ENCODE measurements at places on chromosomes 3 and 15. TPM values are rescaled to one million over a fixed set of nuclear protein-coding genes. Genes with fewer than 3 reads are reported as not detected.

DNA sequence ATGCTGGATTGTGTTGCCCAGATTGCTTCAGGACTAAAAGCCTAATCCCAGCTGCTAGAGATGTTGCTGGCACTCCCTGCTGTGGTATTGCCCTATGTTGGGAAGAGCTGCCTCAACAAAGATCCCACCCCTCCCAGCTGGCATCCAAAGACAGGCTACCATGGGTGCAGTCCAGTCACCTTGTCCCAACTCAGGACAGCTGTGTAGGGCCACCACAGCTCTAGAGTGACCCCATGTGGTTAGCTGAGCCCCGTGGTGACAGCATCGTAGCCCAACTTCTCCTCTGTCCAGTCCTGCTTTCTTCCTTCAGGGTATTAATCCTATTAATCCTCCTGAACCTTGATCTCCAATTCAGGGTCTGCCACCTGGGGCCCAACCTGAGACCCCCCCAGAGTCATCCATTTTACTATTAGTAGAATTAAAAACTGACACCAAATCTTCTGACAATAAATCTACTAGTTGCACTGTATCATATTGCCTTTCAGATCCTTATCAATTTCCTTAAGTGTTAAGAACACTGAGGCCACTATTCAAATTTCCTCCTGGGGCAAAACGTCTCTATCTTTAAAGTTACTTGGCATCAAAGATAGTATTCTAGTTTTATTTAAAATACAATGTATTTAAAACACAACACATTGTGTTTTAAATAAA lies 83.5 kb downstream of the AQP9 start:
- H3K4me1 ChIP-seq = no peaks in the 10 kb centered on the region
- H3K27me3 ChIP-seq = no peaks in the 10 kb centered on the region
- DNase-seq = peak; percentile 80

GRCh38 chr3:10377148-10377725 lies 56.3 kb upstream of the SEC13 start:
- no peak overlapping the region for H3K4me3 ChIP-seq
- DNase-seq = no peak
- no peaks in the 10 kb centered on the region for H3K4me1 ChIP-seq
- H3K27me3 ChIP-seq = peaks cover 82% of the 10 kb centered on the region

- peaks cover 48% of the 10 kb centered on the region for H3K36me3 ChIP-seq
- peaks cover 27% of the 10 kb centered on the region for H3K4me1 ChIP-seq
- H3K4me3 ChIP-seq = peak overlapping the region; percentile 87
Observed at GRCh38 chr3:9730657-9731205, 804 bp upstream of the BRPF1 start.

Gene CPB1
- not detected for total RNA-seq

Gene SH2D7
- total RNA-seq = not detected

DNA sequence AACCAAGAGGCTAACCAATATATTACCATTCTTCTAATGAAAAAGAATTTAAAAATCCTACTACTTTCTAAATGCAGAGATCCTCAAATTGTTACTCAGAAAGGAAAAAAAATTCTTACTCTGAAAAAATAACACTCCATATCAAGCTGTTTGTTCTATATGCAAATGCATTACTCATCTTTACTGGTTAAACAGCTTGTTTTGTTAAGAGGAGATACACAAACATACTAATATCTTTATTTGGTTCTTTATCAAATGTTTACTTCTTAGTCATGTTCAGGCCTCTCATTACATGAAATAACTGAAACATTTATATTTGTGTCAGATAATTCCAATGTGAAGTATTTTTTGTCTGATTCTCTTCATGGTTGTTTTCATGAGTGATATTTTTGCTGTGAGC lies 146.8 kb downstream of the PCCB start:
- H3K4me3 ChIP-seq = no peak overlapping the region
- no peak for DNase-seq
- H3K36me3 ChIP-seq = no peaks in the 10 kb centered on the region
- H3K4me1 ChIP-seq = no peaks in the 10 kb centered on the region

- DNase-seq = no peak
- no peak overlapping the region for H3K27ac ChIP-seq
- no peak overlapping the region for H3K4me3 ChIP-seq
- H3K36me3 ChIP-seq = no peaks in the 10 kb centered on the region
Observed at GRCh38 chr15:72889545-72889944, 106.0 kb upstream of the ADPGK start.

Gene AGBL1
- total RNA-seq = not detected

DNA sequence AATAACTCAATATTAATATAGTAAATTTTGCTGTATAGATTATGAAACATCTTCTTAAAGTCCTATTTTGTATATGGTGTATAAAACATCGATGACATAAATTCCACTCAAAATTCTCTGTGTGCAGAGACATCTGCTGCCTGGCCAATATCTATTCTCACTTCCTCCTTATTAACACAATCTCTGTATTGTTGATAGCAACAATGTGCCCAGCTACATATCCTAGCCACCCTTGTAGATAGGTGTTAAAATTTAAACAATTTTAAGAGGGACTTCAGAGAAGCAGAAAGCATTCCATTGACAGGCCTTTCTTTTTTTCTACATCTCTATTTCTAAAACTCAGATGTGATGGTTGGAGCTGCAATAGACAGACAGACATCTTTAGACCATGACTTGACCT lies 72.3 kb downstream of the FGF12 start:
- H3K4me1 ChIP-seq = no peaks in the 10 kb centered on the region
- DNase-seq = no peak
- H3K27me3 ChIP-seq = no peaks in the 10 kb centered on the region
- H3K36me3 ChIP-seq = no peaks in the 10 kb centered on the region
- no peak overlapping the region for H3K4me3 ChIP-seq
- no peak overlapping the region for H3K27ac ChIP-seq

GRCh38 chr15:57343498-57343897 lies 32.8 kb upstream of the CGNL1 start:
- no peaks in the 10 kb centered on the region for H3K27me3 ChIP-seq
- peaks cover 5% of the 10 kb centered on the region for H3K36me3 ChIP-seq
- DNase-seq = no peak
- H3K27ac ChIP-seq = no peak overlapping the region
- peaks cover 12% of the 10 kb centered on the region for H3K4me1 ChIP-seq
- H3K4me3 ChIP-seq = no peak overlapping the region

DNA sequence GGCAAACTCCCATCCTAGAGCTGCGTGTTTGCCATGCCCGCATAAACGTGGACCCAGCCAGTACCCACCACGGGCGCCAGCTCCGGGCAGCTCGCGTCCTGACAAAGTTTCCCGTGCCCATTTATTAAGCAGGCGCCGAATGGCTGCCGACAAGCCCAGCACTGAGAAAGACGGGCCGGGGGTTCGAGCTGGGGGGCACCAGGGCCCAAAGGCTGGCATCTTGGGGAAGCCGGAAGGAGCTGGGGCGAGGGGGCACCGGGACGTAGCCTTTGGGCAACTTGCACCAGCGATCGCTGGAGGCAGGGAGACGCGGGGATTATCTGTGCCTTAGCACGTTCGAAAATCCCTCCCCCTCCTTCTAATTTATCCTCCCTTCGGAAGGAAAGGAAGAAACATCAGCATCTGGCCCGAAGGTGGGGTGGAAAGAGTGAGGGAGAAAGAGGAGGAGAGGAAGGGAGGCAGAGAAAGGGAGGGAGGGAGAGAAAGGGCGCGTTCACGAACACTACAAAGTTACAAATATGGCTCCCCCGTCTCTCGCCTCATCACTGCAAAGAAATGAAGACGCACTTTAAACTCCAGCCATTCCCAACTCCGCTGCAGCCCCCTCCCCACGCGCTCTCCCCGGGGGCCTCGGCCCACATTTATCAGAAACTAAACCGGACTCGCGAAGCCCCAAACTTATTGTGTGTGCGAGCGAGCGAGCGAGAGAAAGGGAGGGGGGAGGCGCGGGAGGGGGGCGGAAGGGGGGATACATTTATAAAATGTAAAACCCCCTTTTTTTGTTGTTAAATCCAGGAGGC lies 1.0 kb downstream of the ANP32A start:
- peaks cover 73% of the 10 kb centered on the region for H3K36me3 ChIP-seq
- peak overlapping the region; percentile 96 for H3K4me3 ChIP-seq
- peak overlapping the region; percentile 88 for H3K27ac ChIP-seq
- H3K27me3 ChIP-seq = no peaks in the 10 kb centered on the region
- DNase-seq = peak; percentile 45

GRCh38 chr3:183447206-183448001 lies 19.0 kb upstream of the MCF2L2 start:
- H3K27me3 ChIP-seq = peaks cover 8% of the 10 kb centered on the region
- DNase-seq = peak; percentile 96
- peak overlapping the region; percentile 66 for H3K27ac ChIP-seq
- H3K4me3 ChIP-seq = peak overlapping the region; percentile 96
- H3K4me1 ChIP-seq = peaks cover 15% of the 10 kb centered on the region
- H3K36me3 ChIP-seq = peaks cover 17% of the 10 kb centered on the region

DNA sequence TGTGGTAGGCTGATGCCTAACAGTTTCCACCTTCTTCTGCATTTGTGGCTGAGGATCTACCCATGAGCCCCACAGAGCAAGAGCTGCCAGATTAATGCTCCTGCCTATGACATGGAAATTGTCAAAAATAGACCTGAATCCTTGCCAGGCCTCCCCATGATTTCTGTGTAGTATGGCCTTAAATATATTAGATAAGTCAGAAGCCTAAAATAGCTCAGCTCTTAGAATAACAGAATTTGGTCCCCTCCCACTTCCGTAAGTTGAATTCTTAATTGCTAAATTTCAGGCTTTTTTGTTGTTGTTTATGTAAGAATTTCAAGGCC lies 129.0 kb downstream of the SERPINI1 start:
- no peak for DNase-seq
- H3K27me3 ChIP-seq = no peaks in the 10 kb centered on the region
- no peaks in the 10 kb centered on the region for H3K36me3 ChIP-seq
- H3K4me3 ChIP-seq = no peak overlapping the region

Gene FSTL1
- 18.5 TPM for total RNA-seq

- H3K36me3 ChIP-seq = no peaks in the 10 kb centered on the region
- no peaks in the 10 kb centered on the region for H3K27me3 ChIP-seq
- H3K4me1 ChIP-seq = no peaks in the 10 kb centered on the region
- no peak overlapping the region for H3K4me3 ChIP-seq
- DNase-seq = no peak
Observed at GRCh38 chr3:34237946-34238345, 439.5 kb downstream of the PDCD6IP start.

Gene PPP1R14D
- 0.51 TPM for total RNA-seq

Gene TTLL13
- total RNA-seq = 0.29 TPM

Gene HYPK
- total RNA-seq = 17.4 TPM

Gene SST
- total RNA-seq = not detected

Gene GOLGA6L6
- not detected for total RNA-seq

DNA sequence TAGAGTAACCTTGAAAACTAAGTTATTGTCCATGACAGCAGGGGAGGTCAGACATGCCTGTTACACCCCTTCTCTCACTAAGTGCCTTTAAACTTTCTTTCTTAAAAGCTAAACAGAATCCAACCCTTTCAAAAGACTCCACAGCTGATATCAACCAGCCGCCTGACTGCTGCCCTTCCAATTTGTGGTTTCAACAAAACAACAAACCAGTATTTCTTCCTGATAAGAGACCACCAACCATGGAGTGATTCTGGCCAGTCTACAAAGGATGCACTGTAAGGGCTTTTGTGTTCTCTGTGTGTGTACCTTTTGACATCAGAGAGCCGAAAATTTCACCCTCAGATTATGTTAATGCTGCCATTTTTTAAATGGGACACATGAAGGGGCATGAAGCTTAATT lies 1204.2 kb downstream of the ROBO2 start:
- no peaks in the 10 kb centered on the region for H3K4me1 ChIP-seq
- no peaks in the 10 kb centered on the region for H3K27me3 ChIP-seq
- H3K4me3 ChIP-seq = no peak overlapping the region
- H3K27ac ChIP-seq = no peak overlapping the region
- H3K36me3 ChIP-seq = no peaks in the 10 kb centered on the region
- no peak for DNase-seq

Gene CDC25A
- 15.2 TPM for total RNA-seq

DNA sequence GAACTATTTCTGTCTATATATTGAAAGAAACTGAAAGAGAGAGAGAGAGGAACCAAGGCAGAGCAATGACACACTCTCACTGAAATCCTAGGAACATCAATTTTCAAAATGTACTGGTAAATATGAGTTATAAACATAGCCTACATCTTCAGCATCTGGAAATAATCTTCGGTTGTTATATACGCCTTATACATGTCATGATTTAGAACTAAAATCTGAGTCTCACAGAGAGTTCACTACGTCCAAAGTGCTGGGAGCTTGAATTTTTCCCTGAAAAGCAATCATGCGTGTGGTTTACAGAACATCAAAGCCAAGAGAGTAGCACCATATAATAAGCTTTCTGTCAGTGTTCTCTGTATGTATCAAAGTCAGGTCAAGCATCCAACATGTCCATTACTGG lies 420.0 kb upstream of the CBLB start:
- no peak for DNase-seq
- H3K4me1 ChIP-seq = no peaks in the 10 kb centered on the region
- no peaks in the 10 kb centered on the region for H3K27me3 ChIP-seq
- H3K36me3 ChIP-seq = no peaks in the 10 kb centered on the region

GRCh38 chr3:133213937-133214336 lies 175.7 kb downstream of the TMEM108 start:
- DNase-seq = no peak
- H3K36me3 ChIP-seq = no peaks in the 10 kb centered on the region
- no peaks in the 10 kb centered on the region for H3K4me1 ChIP-seq
- peaks cover 28% of the 10 kb centered on the region for H3K27me3 ChIP-seq
- H3K27ac ChIP-seq = no peak overlapping the region
- H3K4me3 ChIP-seq = no peak overlapping the region

Gene TM6SF1
- total RNA-seq = not detected

DNA sequence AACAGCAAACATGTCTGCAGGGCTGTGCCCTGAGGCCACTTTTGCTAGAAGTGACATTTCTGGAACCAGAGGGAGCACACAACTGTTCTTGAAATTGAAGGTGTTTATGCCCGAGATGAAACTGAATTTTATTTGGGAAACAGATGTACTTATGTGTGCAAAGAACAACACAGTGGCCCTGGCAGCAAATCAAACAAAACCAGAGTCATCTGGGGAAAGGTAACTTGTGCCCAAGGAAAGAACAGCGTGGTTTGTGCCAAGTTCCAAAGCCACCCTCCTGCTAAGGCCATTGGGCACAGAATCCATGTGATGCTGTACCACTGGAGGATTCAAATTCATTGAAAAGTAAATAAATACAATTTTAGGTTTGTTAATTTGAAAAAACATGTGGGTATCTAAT lies 31.2 kb upstream of the RARRES1 start:
- peaks cover 18% of the 10 kb centered on the region for H3K36me3 ChIP-seq
- peaks cover 50% of the 10 kb centered on the region for H3K4me1 ChIP-seq

DNA sequence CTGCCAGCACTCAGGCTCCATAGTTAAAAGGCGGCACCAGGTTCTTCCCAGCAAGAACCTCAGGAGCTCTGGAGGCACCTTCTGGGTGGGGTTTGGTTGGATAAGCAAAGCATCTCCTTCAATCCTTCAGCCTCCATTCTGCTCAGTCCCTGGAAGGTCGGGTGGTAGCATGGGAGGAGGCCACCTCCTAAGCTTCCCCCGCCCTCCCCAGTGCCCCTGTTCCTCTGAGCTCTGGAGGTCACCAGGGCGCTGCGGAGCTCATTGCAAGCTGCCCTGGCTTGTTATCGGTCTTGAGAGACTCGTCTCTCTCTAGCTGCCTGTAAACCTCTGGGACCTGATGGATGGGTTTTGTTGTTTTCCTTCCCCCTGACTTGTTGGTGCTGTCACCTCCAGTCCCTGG lies 124.8 kb downstream of the RPLP1 start:
- peaks cover 71% of the 10 kb centered on the region for H3K27me3 ChIP-seq
- no peak overlapping the region for H3K4me3 ChIP-seq
- peaks cover 31% of the 10 kb centered on the region for H3K4me1 ChIP-seq
- no peaks in the 10 kb centered on the region for H3K36me3 ChIP-seq
- DNase-seq = no peak
- H3K27ac ChIP-seq = no peak overlapping the region

Gene CTXN2
- not detected for total RNA-seq

GRCh38 chr15:93694033-93694432 lies 537.3 kb upstream of the MCTP2 start:
- no peak for DNase-seq
- H3K4me3 ChIP-seq = no peak overlapping the region
- no peak overlapping the region for H3K27ac ChIP-seq
- H3K36me3 ChIP-seq = no peaks in the 10 kb centered on the region

Measured in Calu3 (cell line).